ENCODE measurements at places on chromosomes 12 and 14.

DNA sequence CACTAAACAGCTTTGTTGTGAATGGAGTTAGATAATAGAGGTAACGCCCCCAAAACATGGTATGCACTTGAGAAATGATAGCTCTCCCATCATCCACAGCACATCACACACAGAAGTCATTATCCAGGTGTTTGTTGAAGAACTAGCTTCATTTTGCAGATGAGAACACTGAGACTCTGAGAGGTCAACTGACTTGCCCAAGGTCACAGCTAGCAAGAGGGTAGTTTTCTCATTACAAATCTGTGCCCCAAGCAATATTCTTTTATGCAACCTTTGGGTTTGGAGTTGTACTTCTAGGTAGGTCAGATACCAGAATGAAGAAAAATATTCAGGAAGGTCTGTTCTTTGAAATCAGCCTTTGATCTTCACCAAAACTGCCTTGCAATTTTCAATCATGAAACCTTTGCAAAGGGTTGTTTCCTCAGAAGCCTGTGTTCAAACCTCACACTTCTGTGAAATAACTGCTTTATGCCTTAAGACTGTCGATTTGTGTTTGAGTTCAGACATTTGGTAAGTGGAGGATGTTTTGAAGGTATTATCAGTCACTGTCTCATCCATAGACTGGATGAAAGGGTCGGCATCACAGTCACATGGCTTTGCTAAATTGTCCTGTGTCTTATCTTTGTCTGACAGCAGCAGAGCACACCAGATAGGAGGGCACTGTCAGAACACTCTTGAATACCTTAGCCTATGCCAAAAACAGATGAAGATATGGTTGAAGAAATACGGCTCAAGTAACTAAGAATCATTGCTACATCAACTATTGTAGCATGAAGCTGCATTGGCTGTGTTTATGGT, 233.2 kb upstream of the BTG1 start:
- DNase-seq, result no peak

GRCh38 chr14:29085546-29085945, 319.0 kb downstream of the FOXG1 start:
- no peak for DNase-seq

GRCh38 chr14:29717901-29718300, 209.7 kb downstream of the PRKD1 start:
- DNase-seq, result no peak

DNA sequence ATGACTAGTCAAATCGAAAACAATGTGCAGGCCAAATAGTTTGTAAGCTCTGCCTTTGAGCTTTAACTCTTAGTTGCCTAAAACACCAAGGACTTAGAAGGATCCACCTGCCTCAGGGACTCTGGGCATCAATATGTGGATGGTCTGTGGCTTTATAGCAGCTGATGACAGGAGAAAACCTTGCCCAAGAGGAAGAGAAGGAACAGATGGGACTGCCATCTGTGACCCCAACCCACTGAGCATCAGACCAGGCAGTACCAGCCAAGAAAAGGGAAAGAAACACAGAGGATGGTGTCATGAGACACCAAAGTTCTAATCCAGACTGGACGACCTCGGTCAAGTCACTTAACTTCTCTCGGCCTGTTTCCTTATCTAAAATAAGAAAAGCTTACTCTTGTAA, 12.7 kb downstream of the TGFB3 start:
- no peak for DNase-seq

DNA sequence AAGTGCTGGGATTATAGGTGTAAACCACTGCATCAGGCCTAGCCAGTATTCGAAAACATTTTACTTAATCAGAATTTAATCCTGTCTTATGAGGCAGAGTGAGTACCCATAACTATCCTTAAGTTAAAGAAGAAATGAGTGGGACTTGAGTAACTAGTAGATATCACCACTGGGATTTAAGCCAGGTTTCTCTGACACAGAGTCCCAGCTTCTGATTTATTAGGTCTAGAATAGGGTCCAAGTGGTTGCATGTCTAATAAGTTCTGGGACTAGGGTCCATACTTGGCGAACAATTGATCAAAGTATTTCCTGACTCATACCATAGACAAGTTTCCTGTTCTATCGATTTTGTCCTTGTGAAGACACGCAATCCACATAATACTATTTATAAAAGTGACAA, 18.9 kb downstream of the PTPRB start:
- no peak for DNase-seq

DNA sequence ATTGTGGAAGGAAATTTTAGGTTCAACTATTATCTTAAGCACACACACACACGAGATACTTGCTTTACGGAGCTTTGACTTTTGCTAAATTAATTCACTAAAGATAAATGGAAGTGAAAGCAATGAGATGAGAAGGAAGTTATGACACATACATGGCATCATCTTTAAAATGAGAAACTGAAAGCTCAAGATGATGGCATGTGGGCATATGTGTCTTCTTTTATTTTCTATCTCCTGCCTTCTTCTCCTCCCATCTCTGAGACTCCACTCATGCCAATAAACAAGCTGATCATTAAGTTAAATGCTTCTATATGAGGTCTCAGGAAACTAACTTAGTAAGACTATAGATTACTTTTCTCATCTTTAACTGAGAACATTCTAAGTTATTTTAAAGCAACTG, 216.7 kb downstream of the MED13L start:
- no peak for DNase-seq

DNA sequence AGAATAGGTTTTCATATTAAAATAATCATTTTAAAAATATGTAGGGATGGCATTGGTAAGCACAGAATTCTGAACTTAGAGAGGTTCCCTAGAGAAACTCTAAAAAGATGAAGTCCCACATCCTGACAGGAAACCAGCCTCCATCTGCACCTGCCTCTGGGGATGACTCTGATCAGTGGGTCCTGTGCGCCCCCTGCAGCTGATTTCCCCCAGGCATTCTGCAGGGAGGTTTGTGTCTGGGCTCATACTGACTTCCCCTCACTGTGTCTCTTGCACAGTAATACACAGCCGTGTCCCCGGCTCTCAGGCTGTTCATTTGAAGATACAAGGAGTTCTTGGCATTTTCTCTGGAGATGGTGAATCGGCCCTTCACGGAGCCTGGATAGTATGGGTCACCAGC, 602.9 kb downstream of the TMEM121 start:
- no peak for DNase-seq

DNA sequence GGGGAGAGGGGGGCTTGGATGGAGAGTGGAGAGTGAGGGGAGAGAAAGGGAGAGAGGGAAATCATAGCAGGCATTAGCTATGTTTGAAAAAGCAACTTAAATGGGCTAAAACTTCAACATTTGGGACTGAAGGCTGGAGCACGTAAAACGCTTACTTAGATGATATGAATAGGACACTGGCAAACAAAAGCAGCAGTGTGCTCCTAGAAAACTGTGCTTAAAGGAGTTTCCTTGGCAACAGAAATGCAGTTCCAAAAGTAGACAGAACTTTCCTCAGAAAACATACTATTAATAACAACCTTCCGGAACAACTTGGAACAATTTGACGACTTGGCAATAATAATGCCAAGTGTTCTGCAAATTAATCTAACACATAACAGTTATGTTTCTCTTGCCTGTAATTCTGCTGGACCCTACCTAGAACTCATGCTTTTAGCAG, 235.5 kb upstream of the NPAS3 start:
- DNase-seq, result no peak

DNA sequence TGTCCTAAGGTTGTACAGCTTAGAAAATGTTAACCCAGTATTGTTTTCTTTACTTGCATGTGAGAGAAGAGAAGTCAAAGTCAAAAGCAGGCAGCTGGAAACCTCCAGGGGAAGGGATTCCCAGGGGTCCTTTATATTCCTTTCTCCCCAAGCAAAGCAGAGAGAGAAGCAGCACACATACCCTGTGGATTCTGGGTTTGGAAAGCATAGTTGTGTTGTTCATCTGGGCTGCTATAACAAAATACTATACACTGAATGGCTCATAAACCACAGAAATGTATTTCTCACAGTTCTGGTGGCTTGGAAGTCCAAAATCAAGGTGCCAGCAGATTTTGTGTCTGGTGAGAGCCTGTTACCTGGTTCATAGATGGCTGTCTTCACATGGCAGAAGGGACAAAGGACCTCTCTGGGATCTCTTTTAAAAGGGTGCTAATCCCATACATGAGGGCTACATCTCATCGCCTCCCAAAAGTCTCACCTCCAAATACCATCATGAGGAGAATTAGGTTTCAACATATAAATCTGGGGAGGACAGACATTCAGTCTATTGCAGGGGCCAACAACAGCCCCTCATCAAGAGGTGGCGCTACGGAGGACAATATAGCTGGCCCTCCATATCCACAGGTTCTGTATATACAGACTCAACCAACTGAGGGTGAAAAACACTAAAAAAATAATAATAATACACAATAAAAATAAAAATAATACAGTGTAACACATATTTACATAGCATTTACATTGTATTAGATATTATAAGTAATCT, 19.3 kb upstream of the PCNX1 start:
- DNase-seq, result no peak

DNA sequence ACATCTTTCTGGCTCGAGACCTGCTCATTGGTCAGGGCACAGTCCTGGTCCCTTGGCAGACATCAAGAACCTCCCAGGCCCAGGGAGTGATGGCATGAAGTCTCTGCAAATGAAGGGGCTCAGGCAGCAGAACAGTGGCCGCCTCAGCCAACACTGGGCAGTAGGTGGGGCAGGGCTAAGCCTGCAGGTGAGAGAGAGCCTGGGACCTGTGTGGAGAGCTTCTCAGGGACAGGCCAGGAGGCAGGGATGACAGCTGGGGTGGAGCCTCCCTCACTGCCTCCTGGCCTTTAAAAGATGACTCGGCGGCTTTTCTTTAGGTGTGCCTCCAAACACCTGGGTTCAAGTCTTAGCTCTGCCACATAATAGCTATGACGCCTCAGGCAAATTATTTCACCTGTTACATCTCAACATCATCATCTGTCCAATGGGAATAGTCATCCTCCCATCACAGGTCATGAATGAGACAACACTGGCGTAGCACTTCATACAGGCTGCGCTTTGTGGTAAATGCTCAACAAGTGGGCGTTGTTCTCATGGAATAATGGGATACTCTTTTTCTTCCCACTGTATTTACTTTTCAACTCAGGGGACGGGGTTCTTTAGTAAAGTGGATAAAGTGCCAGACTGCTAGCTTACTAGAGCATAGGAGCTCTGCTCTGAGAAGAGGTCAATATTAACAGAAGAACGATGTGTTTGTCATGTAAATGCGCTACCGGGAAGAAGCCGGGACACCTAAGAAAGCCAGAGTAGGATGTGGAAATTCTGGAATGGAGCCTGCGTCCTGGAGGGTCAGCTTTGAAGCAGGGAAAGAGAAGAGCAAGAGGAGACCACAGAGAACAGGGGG, 277.4 kb downstream of the FOXN3 start:
- DNase-seq, result no peak

- DNase-seq, result no peak
These were observed 42.3 kb downstream of the DPF3 start for GRCh38 chr14:72851635-72852034.

GRCh38 chr14:106662936-106663550, 1136.7 kb downstream of the TMEM121 start:
- DNase-seq, result no peak

- DNase-seq, result no peak
These were observed 13.9 kb upstream of the TCP11L2 start for GRCh38 chr12:106288494-106289195.

- no peak for DNase-seq
These were observed 257.0 kb downstream of the ADGRD1 start for GRCh38 chr12:131210506-131211339.

- no peak for DNase-seq
These were observed 147.9 kb downstream of the DACT1 start for GRCh38 chr14:58785701-58786100.

GRCh38 chr12:19967001-19967400, 401.3 kb upstream of the PDE3A start:
- DNase-seq, result no peak

GRCh38 chr12:130497991-130498390, 160.3 kb downstream of the PIWIL1 start:
- no peak for DNase-seq

- no peak for DNase-seq
These were observed 59.1 kb downstream of the DCAF5 start for GRCh38 chr14:69093631-69094421.

DNA sequence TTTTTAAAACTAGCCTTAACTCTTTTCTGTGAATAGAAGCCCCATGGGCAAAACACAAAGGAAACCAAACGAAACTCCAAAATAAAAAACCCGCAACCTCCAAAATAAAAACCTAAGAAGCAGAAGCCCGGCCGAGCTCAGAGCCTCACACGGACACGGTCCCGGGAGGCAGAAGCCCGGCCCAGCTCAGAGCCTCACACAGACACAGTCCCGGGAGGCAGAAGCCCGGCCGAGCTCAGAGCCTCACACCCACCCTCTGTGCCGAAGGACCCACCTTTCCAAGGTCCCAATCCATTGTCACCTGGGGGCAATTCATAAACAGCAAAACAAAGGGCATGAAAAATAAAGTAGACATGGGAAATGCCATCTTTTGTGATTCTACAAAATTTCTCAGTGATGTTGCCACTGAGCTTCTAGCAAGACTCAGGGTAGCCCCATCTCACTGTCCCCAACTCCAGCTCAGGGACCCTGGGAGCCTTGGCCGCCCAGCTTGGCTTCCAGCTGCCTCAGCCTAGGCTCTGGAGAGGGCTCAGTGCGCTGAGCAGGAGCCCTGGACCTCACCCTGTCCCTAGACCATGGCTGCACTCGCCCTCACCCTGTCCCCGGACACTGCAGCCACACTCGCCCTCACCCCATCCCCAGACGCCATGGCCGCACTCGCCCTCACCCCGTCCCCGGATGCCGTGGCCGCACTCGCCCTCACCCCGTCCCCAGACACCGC, 82.2 kb downstream of the GALNT9 start:
- DNase-seq, result no peak

DNA sequence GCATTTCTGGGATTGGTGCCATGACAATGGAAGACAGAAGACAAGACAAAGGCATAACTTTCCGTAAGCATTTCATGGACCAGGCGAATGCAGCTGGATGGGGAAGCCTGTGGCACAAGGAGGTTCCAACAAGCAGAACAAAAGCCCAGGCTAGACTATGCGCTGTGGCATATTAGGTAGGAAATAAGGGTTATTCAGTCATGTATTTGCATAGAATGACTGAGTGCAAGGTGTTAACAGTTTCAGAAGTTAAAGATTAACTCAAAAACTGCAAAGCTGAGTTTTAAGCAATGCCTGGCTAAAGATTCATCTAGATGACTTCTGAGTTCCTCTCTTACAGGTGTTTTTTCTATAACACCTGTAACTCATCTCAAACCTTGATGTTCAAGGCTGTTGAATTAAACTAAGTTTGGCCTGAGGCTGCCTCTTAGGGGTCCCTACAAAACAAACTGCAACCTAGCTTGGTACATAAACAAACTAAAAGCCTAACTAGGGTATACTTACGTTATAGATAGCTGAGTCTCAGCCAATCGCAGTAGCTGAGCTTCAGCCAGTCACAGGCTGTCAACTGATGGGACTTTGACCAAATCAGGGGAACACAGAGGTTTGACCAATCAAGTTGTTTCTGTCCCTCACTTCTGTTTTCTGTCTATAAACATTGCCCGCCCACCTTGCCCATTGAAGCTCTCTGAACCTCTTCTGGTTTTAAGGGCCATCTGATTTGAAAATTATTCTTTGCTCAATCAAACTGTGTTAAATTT, 52.2 kb upstream of the PLBD1 start:
- no peak for DNase-seq

Measured in NCI-H1092 (cell line).